ENCODE measurements at places on chromosomes 3 and 15.

DNA sequence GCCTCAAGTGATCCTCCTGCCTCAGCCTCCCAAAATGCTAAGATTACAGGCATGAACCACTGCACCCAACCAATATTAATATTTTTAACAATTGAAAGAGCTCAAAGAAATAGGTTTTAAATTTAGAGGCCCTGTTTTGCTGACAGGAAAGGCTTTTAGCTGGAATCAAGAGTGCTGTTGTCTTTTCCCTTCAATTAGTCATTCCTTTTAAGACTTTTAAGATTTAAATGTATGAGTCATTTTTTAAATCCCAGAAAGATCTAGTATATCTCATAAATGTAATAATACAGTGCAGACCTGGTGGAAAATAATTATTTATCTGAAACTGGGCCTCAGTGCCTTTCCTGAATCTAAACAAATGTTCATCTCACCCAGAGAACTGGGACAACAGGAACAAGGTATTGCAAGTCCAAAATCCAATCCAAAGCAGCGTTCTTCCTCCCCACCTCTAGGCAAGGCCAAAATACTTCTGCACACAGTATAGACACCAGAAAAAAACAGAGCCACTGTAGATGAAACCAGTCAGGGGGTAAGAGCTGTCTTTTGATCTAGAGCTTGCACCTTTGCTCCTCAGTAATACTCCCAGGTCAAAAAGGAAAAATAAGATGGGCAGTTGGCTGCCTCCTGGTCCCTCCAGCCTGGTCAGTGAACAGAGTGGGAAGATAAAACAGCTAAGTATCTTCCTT, 14.4 kb downstream of the AGTR1 start:
- no peak for DNase-seq

DNA sequence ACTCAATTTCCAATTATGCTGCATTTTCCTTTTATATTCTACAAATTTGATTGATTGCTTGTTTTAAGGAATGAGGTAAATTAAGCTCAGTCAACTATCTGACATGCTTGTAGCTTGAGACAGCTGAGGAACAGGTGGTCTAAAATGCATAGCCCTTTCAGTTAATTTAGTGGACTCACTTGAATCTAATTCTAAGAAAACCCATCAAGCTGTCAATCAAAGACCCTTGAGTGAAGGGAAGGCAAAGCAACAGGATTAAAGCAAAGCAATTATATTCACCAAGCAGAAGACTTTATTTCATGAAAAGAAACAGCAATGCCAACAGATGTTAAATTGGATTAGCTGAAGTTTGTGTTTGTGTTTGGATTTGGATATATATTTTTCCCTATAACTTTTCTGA, 228.5 kb downstream of the ARPP21 start:
- DNase-seq: no peak

- DNase-seq: no peak
Observed at GRCh38 chr3:185153861-185154629, 1.2 kb upstream of the C3orf70 start.

- DNase-seq: no peak
Observed at GRCh38 chr15:50059883-50060282, 59.1 kb downstream of the ATP8B4 start.

DNA sequence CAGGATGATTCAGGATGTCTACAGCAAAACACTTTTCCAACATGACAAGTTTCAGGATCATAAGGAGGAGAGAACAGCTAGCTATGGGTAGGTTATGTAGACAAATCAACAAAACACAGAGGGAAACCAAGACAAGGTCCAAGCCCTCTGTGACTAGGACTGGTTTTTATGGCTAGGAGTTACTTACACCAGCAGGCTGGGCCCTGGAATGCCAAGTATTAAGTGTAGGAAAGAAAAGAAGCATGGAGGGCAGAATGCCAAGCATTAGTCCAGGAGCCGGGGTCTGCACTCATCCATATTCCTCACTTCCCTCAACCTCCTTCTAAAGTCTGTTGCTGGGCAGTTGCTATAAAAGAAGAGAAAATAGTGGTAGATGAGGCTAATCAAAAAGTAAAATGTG, 35.3 kb upstream of the PPP2R3A start:
- no peak for DNase-seq

DNA sequence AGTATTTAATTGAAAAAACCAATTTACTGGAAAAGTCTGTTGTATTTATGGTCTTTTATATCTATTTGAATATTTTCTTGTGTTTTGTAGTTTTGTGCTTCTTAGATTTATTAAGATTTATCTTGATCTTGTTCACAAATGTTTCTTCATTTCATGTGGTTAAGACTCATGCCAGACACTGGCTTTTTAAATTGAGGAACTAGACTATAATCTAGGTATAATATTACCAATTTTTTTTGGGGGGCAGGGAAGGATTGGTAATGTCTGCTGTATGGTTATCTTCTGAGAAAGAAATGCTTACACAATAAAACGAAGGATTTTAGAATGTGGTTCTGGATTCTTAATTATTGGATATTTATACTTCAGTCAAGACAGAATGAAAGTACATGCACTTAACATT, 24.9 kb downstream of the AP4E1 start:
- no peak for DNase-seq

DNA sequence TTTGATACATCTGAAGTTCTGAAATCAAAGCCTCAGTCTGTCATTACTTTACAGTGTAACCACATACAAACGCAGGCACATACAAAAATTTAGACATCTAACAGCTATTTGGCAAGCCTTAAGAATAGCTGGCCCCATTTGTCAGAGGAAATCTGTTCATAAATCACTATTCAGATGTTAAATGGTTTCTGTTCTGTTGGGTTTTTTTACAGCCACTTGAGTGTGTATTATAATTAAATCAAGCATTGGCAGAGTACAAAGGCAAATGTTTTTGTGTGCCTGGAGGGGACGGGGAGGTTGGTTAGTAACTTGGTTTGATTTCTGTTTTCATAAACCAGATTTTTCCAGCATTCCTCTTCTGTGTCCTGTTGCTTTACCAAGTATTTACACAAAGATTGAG, 24.1 kb downstream of the PIGB start:
- no peak for DNase-seq

DNA sequence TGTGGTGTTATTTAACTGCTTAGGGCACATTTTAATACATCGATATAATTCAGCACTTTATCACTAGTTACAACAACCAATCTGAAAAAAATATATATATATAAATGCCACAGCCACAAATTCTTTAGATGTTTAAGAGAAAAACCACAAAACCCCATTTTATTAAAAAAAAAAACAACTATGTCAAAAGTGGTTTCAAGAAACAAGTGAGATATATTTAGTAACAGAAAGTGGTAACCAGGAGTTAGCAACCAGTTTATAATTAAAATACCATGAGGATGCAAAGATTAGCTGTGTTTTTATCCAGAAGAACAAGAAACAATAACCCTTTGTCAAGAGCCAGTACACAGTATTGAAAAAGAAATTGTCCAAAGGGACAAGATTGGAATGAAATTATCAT, 14.8 kb upstream of the DIPK2A start:
- DNase-seq: no peak

- DNase-seq: no peak
Observed at GRCh38 chr15:45468294-45468693, 54.3 kb downstream of the SLC30A4 start.

- no peak for DNase-seq
Observed at GRCh38 chr3:377158-377561, 180.6 kb downstream of the CHL1 start.

DNA sequence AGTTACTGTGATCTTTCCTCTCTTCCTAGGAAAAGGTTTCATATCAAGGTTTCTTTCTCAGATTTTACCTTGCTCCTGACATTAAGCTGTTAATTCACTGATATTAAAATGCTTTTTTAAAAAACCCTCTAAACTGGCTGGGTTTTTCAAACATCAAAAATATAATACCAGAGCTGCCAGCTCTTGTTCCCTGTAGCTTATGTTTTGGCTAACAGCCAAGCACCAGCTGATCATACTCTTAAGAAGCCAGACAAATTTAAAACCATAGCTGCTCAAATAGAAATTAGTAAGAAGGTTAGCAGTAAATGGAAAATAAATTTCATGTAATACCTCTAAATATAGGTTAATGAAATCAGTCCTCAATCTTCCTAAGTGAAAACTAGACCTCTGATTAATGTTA, 657.5 kb downstream of the GRM7 start:
- no peak for DNase-seq

- no peak for DNase-seq
Observed at GRCh38 chr3:150363420-150363819, 44.7 kb upstream of the TSC22D2 start.

GRCh38 chr15:76153241-76154197, 93.7 kb downstream of the TMEM266 start:
- DNase-seq: no peak

DNA sequence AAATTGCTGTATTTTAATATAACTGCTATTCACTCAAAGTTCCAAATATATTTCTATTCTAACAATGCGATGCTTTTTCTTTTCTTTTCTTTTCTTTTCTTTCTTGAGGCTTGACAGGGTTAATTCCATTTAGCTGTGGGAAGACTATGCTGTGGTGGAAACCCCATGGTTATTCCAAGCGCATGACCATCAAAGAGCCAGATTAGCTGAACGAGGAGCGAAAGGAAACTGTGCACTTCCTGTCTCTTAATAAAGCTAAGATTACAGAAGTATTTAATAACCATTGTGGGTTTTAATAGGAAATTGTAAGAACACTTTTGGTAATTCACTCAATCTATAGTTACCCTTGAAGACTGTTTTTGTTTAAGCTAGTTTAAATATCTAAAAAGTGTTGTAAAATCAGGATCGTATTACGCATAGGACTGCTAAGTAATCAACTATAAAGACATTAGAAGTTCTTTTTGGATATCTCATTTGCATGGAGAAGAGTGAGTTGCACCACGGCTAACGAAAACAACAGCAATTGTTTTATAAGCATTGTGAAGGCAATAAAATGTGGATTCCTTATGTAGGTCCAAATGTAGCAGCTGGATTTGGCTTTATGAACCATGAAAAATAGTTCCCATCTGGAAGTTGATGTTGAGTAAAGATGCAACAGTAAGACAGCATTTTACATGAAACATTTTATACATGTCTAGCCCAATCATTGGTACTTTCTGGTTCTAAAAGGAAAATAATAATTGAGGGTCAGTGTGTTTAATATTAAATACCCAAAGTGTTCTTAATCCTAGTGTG, 105.4 kb downstream of the ZIC1 start:
- no peak for DNase-seq

GRCh38 chr15:99618941-99619411, 53.2 kb downstream of the MEF2A start:
- no peak for DNase-seq

- no peak for DNase-seq
Observed at GRCh38 chr3:120021523-120021922, 72.7 kb downstream of the GSK3B start.

- DNase-seq: no peak
Observed at GRCh38 chr15:67043939-67044771, 21.2 kb upstream of the SMAD3 start.

DNA sequence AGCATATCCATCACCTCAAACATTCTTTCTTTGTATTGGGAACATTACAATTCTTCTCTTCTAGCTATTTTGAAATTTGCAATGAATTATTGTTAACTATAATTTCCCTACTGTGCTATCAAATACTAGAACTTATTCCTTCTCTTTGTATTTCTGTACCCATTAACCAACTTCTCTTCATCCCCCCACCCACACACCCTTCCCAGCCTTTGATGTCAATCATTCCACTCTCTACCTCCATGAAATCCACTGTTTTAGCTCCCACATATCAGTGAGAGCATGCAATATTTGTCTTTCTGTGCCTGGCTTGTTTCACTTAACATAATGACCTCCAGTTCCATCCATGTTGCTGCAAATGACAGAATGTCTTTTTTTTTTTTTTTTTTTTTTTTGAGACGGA, 30.6 kb downstream of the MRAS start:
- DNase-seq: no peak

GRCh38 chr3:194930377-194931204, 244.9 kb downstream of the FAM43A start:
- DNase-seq: no peak

- DNase-seq: no peak
Observed at GRCh38 chr3:5282703-5283102, 95.2 kb downstream of the EDEM1 start.

DNA sequence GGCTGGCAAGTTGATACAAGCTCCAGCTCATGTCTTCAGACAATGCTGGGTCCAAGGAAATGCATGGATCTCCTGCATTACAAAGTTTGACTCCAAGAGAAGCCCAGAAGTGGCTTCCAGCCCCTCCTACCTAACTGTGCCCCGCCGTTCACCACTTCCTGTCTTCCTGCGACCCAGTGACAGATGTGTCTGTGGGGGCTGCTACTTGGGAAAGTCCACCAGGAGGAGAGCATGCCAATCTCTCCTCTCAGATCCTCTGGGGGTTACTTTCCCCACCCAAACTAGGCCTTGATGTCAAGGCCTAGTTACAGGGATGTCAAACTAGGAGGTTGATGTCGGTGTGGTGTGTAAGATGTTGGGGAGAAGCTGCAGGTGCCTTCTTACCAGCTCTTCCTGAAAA, 133.6 kb upstream of the RASGRP1 start:
- no peak for DNase-seq

DNA sequence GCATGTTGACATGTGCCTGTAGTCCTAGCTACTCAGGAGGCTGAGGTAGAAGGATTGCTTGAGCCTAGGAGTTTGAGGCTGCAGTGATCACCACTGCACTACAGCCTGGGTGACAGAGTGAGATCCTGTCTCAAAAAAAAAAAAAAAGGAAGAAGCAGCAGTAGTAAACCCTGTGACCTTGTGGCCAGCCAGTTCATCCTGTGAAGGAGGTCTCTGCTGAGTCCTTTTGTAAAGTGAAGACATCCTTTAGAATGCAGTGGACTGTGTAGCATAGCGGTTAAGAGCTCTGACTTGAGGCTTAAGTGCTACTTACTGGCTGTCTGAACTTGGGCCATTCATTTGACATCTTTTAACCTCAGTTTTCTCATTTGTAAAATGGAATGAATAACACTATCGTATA, 8.3 kb downstream of the EXOSC7 start:
- no peak for DNase-seq

DNA sequence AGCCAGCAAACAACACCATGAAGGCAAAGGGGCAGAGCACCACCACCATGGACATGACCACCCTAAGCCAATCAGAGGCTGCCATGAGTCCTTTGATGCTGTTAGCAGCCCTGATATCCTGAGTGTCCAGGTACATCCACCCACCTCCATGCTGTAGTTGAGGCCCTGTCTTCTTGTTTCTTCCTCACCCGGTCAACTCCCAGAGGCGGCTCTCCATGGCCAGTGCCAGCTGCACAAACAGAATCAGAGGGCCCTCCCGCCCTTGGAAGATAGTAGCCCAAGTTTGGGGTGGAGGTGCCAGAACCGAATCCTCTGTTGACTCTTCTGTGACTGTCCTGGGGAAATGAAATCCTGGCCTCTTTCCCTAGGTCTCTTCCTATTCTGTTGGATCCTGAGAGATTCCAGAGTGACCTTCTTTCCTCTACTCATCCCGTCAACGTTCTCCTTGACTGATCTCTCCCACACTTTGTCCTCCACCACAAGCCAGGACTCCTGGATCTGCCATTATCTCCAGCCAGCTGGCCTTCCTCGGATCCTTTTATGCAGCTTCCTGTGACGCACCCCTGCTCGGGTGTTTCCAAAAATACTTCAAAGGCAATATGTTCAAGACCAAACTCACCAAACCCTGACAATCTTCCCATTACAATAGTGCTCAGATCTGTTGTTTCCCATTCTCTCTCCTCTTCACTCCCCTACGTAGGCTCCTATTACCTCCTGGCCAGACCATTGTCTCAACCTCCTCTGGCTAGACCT, 45.4 kb upstream of the DLG1 start:
- DNase-seq: no peak

All from stimulated activated naive CD4-positive, alpha-beta T cell (primary cell).